ENCODE measurements at places on chromosomes 7 and 10. TPM values are rescaled to one million over a fixed set of nuclear protein-coding genes. Genes with fewer than 3 reads are reported as not detected.

- H3K36me3 ChIP-seq, result peaks cover 5% of the 10 kb centered on the region
- H3K27ac ChIP-seq, result no peak overlapping the region
- H3K27me3 ChIP-seq, result no peaks in the 10 kb centered on the region
- no peak for DNase-seq
These were observed 29.1 kb downstream of the EZH2 start for GRCh38 chr7:148854983-148855382.

The RARRES2 gene
- not detected for total RNA-seq

DNA sequence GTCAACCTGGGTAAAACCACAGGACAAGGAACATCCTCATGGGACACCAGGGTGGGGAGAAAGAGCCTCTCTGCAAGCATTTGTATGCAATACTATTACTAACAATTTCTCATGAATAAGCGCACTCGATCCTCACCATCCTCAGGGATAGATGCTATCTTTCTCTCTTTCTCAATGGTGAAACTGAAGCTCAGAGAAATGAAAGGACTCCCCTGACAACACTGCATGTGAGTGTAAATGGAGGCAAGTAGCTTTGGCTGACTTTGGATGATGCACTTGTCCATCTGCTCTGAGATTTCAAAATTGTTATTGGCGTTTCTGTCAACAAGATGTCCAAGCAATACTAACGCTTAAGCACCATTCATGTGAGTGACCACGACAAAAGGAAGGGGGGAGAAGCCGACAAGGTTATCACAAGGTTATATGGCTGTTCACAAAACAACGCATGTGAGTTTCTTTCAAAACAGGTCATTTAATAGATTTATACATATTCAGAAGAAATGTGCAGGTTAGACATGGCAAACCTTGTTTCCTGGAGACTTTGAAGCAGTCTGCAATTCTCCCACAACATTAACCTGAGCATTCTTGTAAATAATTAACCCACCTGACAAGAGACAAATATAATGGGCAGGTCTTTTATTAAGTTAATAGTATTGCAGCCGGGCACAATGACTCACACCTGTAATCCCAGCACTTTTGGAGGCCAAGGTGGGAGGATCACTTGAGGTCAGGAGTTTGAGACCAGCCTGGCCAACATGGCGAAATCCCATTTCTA, 54.0 kb downstream of the IFIT5 start:
- peaks cover 3% of the 10 kb centered on the region for H3K27me3 ChIP-seq
- H3K27ac ChIP-seq, result no peak overlapping the region
- DNase-seq, result no peak
- no peaks in the 10 kb centered on the region for H3K36me3 ChIP-seq
- H3K4me1 ChIP-seq, result no peaks in the 10 kb centered on the region
- H3K4me3 ChIP-seq, result no peak overlapping the region

DNA sequence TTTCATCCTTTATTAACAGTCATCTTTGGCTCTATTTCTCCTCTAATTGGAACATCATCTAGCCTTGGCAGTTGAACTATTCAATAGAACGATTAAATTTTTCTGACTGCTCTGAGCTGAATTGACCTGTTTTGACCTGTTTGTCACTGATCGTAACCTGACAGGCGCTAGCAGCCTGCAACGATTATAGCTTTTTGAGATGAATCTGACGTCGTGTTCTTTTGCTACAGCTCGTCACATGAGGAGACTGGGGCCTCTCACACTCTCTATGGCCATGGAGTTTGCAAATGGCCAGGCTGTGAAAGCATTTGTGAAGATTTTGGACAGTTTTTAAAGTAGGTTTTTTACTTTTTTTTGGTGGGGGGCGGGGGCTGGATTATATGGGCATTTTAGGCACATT, 229.8 kb downstream of the FOXP2 start:
- no peaks in the 10 kb centered on the region for H3K36me3 ChIP-seq
- no peak for DNase-seq
- no peaks in the 10 kb centered on the region for H3K27me3 ChIP-seq
- H3K4me3 ChIP-seq, result no peak overlapping the region

The MYOZ1 gene
- total RNA-seq, result not detected

GRCh38 chr7:117675497-117676435, 195.9 kb downstream of the CFTR start:
- H3K36me3 ChIP-seq, result no peaks in the 10 kb centered on the region
- H3K4me1 ChIP-seq, result no peaks in the 10 kb centered on the region
- H3K27me3 ChIP-seq, result peaks cover 1% of the 10 kb centered on the region
- no peak for DNase-seq
- H3K27ac ChIP-seq, result no peak overlapping the region

GRCh38 chr7:27211764-27212204, 11.9 kb upstream of the HOXA13 start:
- no peak overlapping the region for H3K4me3 ChIP-seq
- no peaks in the 10 kb centered on the region for H3K36me3 ChIP-seq
- peaks cover 86% of the 10 kb centered on the region for H3K27me3 ChIP-seq
- no peak for DNase-seq
- peaks cover 8% of the 10 kb centered on the region for H3K4me1 ChIP-seq
- H3K27ac ChIP-seq, result no peak overlapping the region

DNA sequence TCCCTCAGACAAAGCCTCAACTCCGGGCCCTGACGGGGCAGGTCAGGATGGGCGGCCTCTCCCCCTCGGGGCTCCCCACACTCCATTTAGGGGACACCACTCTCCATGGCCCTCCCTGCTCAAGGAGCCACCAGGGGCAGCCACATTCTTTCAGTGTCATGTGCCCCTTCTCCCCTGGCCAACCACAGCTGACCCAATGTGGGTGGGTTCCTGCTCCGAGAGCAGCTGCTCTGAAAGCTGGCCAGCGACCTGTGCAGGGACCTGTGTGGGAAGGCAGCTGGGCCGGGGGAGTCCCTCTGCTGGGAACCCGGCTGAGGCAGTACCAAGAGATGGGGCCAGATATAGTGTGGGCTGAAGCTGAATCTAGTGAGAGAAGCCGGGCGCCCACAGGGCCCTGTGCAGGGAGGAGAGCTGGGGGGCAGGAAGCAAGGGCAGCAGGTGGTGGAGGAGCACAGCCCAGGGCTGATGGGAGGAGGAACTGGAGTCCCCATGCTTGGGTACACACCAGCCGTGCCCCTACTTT, 40.6 kb upstream of the NPFFR1 start:
- no peaks in the 10 kb centered on the region for H3K36me3 ChIP-seq
- no peaks in the 10 kb centered on the region for H3K27me3 ChIP-seq
- peak; percentile 61 for DNase-seq
- peak overlapping the region; percentile 61 for H3K27ac ChIP-seq
- peaks cover 33% of the 10 kb centered on the region for H3K4me1 ChIP-seq

DNA sequence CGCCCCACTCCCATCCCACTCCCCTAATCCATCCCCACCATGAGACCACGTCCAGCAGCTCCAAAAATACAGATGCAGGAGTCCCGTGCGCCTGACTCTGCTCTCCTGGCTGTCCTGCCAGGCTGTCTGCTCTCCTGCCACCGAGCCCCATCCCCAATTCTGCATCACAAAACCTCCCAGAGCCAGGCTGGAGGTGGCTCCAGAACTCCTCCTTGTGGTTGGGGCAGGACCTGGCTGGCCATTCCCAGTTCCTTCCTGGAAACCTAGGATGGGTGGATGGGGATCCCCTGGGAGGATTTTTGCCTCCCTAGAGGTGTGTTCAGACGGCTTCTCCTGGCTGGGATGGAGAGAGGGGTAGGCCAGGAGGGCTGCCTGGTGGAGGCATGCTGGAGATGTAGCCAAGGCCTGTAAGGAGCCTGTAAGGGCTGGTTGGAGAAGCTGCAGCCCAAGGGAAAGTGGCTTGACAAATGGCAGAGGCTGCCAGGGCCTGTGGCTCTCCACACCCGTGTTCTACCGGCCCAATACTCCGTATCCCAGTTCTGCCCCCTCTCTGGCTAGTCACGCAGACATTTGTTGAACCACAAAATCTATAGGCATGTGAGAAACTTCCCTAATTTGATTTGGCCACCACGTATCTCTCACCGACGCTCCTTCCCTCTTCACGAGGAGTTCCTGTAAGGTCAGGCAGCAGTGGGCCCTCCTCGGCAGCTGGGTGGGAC, 99.3 kb downstream of the ARHGAP22 start:
- H3K27me3 ChIP-seq, result peaks cover 1% of the 10 kb centered on the region
- no peak overlapping the region for H3K27ac ChIP-seq
- H3K4me3 ChIP-seq, result no peak overlapping the region
- no peak for DNase-seq
- no peaks in the 10 kb centered on the region for H3K4me1 ChIP-seq
- H3K36me3 ChIP-seq, result no peaks in the 10 kb centered on the region

DNA sequence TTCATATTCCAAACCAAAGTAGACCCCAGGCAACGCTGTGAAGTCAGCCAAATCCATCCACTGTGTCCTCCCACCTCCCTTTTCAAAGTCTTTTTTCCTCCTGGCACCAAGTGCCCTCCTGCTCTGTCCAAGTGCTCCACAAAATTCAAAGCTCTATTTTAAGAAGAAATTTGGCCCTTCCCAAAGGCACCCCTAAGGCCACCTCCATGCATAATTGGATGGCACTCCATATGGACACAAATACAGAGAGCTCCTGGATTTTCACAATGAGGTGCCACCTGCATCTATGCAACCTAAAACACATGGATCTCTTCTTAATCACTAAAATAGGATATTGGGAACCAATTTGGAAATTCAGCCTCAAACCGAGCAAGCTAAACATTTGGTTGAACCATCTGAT, 121.6 kb downstream of the RELN start:
- no peaks in the 10 kb centered on the region for H3K36me3 ChIP-seq
- no peaks in the 10 kb centered on the region for H3K4me1 ChIP-seq
- no peaks in the 10 kb centered on the region for H3K27me3 ChIP-seq
- no peak overlapping the region for H3K4me3 ChIP-seq
- DNase-seq, result no peak
